ENCODE measurements at places on chromosomes 6 and 20.

DNA sequence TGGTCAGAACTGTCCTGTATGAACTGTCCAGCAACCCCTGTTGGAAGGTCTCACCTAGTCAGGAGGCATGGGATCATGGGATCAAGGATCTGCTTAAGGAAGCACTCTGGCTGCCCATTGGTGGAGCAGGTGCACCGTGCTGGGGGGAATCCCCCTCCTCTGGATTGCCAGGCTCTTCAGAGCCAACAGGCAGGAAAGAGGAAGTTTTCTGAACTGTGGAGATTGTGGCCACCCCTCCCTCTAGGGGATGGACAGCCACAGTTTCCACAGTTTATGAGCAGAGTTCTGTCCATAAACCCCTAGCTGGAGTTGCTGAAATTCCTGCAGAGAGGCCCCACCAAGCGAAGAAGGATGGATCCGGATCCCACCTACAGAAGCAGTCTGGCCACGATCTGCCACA is 13.0 kb upstream of the HLA-DQB1 start:
- H3K27me3 ChIP-seq, result peaks cover 14% of the 10 kb centered on the region
- no peak for DNase-seq
- no peaks in the 10 kb centered on the region for H3K4me1 ChIP-seq
- no peaks in the 10 kb centered on the region for H3K36me3 ChIP-seq
- H3K27ac ChIP-seq, result no peak overlapping the region

- H3K36me3 ChIP-seq, result peaks cover 13% of the 10 kb centered on the region
- H3K4me1 ChIP-seq, result peaks cover 7% of the 10 kb centered on the region
- no peak overlapping the region for H3K4me3 ChIP-seq
- no peaks in the 10 kb centered on the region for H3K27me3 ChIP-seq
These were observed 200.3 kb upstream of the SIM1 start for GRCh38 chr6:100665041-100665380.

- peaks cover 32% of the 10 kb centered on the region for H3K4me1 ChIP-seq
- H3K4me3 ChIP-seq, result no peak overlapping the region
- H3K27ac ChIP-seq, result no peak overlapping the region
- H3K27me3 ChIP-seq, result no peaks in the 10 kb centered on the region
- DNase-seq, result no peak
- H3K36me3 ChIP-seq, result no peaks in the 10 kb centered on the region
These were observed 39.3 kb upstream of the TMEM200A start for GRCh38 chr6:130326496-130326895.

DNA sequence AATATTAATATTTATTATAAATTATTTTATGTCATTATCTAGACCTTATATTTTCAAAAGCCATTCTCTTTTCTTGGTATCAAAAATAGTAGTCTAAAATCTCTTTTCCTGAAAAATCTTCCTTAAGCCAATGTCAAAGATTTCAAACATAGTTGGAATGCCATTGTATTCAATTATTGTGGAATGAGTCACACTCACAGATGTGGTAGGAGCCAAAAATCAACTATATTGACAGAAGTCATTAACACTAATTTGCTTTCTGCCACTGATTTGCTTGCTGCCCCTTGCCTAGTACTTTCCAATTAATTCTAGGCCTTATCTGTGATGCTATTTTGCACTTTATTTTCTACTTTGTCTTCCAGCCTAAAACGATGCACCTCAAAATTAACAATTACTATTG is 1326.3 kb upstream of the GJE1 start:
- DNase-seq, result no peak
- no peaks in the 10 kb centered on the region for H3K27me3 ChIP-seq
- no peak overlapping the region for H3K27ac ChIP-seq
- no peak overlapping the region for H3K4me3 ChIP-seq
- peaks cover 2% of the 10 kb centered on the region for H3K4me1 ChIP-seq
- peaks cover under 1% of the 10 kb centered on the region for H3K36me3 ChIP-seq

- H3K4me1 ChIP-seq, result no peaks in the 10 kb centered on the region
- peaks cover 15% of the 10 kb centered on the region for H3K27me3 ChIP-seq
- H3K27ac ChIP-seq, result no peak overlapping the region
- no peak for DNase-seq
- H3K4me3 ChIP-seq, result no peak overlapping the region
- no peaks in the 10 kb centered on the region for H3K36me3 ChIP-seq
These were observed 773.9 kb upstream of the MMS22L start for GRCh38 chr6:98056955-98057354.

GRCh38 chr6:161354956-161355355 is 81.1 kb upstream of the AGPAT4 start:
- no peaks in the 10 kb centered on the region for H3K27me3 ChIP-seq
- no peak overlapping the region for H3K27ac ChIP-seq
- no peak overlapping the region for H3K4me3 ChIP-seq
- H3K36me3 ChIP-seq, result no peaks in the 10 kb centered on the region

All from osteocyte (in vitro differentiated cells).